ENCODE measurements at places on chromosomes 6 and 20.
A peak's percentile ranks its signal among the peaks of the same experiment; 100 is the strongest.

- DNase-seq = no peak
These were observed 78.6 kb downstream of the EDN3 start for GRCh38 chr20:59378966-59379365.

DNA sequence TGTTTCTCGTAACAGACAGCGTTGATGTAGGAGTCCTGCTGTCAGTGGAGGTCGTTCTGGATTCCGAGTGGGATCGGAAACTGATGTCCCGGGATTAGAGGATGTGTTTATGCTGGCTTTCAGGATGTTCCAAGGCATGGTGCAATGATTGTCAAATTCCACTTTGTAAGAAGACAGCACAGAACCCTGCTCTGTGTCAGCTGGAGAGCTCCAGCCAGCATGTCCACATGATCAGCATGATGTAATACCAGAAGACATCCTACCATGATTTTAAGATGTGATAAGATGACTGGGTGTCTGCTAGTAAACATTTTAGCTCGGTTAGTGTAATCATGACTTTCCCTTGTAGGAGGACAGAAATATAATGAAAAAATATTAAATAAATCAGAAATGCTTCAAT is 20.3 kb downstream of the ENPP1 start:
- DNase-seq = peak; percentile 6

DNA sequence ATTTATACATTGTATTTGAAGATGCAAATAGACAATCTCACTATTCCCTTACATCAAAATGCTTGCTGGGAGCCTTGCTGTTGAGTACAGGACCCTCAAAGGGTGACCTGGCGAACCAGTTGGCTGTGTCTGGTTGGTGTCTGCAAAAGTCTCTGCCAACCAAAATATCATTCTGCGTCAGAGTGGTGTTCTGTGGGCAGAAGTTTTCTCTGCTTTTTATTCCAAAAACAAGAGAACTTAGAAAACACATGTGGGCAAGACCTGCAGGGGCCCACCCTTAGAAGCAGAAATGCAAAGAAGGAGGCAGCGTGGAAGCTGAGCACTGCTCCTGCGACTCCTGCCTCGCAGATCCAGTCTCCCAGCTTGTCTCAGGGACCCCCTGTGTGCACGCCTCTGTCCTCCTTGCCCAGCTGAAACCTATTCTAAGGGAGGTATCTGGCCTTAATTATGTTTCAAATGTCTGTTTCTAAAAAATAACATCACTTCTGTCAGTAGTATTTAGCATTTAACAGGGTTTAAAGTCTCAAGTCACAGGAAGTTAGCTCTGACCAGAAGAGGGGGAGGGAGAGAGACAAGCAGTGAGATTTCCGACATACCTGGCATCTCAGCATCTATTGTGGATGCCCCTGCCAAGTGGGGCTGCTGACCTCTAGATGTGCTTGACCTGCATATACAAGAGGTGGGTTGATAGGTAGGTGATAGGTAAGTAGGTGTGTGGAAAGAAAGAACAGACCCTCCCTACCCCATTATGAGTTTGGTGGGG is 101.3 kb downstream of the SASH1 start:
- DNase-seq = no peak

DNA sequence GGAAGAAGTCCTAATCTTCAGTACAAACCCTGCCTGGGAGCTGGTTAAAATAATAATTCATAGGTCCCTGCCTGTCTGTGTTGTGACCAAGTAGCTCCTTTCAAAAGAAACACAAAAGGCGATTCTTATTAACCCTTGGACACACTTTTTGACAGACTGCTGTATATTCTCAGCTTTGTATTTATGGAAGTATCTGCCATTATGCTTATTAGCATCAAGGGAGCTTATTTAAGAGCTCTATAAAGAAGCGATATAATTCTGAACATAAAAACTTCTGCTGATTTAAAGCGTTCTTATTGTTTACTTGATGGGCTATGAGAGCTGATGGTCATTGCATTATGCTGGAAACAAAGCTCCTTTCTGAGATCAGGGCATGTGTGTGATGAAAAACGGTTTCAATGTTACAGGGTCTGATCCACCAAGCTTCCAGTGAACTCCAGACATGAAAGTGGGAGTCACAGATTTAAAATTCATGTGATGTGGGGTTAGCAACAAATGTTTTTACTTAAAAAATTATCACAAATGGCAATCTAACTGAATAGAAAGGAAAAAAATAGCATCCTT is 181.8 kb upstream of the PDE10A start:
- DNase-seq = no peak

GRCh38 chr6:111267764-111268333 is 180.5 kb downstream of the SLC16A10 start:
- DNase-seq = no peak

- no peak for DNase-seq
These were observed 62.6 kb downstream of the BANF2 start for GRCh38 chr20:17762243-17762872.

DNA sequence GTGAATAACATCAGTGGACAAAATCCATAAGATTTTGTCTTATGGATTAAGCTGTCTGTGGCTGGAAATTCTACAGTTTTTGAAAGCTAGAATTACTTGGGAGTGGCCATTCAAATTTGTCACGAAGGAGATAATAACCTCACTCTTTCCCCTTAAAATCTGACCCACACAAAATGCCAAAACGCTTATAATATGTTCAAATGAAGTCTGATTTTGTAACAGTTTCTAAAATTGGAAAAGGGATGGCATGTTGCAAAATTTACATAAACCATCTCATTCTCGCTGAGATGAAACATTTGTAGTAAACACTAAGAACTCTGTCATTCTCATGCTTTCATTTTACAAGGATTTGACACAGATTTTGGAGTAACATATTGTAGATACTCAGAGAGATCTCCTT is 112.7 kb downstream of the GJA1 start:
- no peak for DNase-seq

- peak; percentile 51 for DNase-seq
These were observed 1.1 kb downstream of the JAG1 start for GRCh38 chr20:10672624-10673127.

GRCh38 chr6:136383268-136383937 is 93.8 kb upstream of the BCLAF1 start:
- DNase-seq = no peak

DNA sequence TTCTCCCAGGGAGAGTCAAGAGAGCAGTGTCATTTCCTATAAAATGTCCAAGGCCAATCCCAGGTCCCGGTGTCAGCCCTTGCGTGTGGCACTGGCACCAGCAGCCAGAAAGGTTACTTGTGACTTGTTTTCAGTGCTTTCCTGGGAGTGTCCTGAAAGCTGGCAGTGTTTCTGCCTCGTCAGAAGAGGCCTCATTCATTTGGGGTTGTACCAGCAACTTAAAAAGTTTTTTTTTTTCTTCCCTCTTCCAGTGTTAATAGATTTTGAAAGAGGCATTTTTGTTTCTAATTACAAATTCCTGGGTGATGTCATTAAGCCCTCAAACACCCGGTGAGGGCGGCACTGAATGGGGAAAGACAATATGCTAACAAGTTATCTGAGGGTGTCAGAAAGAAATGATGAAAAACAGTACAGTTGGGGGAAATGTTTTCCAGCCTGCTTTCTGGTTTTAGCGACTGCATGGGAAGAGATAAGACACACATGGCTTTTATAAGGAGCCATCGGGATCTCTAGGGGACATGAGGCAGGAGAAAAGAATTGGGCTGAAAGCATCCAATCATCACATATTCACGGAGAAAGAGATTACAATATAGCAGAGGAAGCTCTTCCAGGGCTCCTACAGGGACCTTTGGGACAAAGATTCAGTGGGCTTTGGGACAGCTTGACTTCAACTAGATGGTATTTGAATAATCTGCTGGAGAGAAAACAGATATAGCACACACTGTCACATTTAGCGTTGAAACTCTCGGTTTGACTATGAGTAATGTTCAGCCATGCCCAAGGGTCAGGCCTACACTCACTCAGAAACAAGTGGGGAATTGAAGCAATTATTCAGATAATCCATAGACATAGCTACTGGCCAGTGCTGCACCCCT is 153.0 kb downstream of the BCAS1 start:
- DNase-seq = peak; percentile 75

GRCh38 chr6:15773806-15774410 is 111.1 kb upstream of the DTNBP1 start:
- no peak for DNase-seq

- DNase-seq = no peak
These were observed 141.6 kb downstream of the MTHFD1L start for GRCh38 chr6:151007076-151007475.

DNA sequence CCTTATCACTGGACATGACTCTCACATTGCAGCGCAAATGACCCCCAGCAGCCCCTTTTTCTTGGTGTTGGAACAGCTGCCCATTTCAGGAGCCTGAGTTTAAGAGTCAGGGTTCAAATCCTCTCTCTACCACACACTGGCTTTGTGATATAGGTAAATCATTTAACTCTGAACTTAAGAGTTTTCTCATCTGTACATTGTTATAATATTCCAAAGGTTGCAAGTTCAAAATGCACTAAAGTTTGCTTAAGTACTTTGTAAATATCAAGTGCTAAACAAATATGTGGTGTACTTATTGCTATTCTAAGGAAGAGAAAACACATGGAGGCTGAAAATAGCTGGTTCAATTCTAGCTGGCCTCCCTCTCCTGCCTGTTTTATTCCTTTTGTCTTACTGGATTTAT is 39.3 kb upstream of the PBOV1 start:
- DNase-seq = no peak

GRCh38 chr6:132797951-132798868 is at the start of gene SLC18B1:
Gene SLC18B1 (minus strand): TSS chr6:132798637. CDS start chr6:132798456, 181 bp downstream.
- peak; percentile 81 for DNase-seq

- DNase-seq = no peak
These were observed 755.8 kb downstream of the DHX35 start for GRCh38 chr20:39717936-39718335.

DNA sequence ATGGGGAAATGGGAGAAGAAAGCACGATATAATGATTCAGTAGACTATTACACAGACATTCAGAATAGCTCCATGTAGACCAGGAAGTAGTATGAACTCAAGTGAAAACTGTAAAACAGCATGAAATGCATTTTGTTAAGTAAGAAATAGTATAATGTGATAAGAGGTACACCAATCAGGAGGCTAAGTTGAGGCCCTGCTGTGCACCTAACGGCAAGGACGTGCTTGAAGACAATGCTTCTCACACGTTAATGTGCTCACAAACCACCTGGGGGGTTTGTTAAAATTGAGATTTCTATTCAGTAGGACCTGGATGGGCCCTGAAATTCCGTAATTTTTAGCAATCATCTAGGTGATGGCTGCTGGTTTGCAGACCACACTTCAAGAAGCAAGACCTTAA is 178.9 kb upstream of the SULF2 start:
- DNase-seq = no peak

- no peak for DNase-seq
These were observed 30.6 kb downstream of the ZNF311 start for GRCh38 chr6:28974505-28974904.

DNA sequence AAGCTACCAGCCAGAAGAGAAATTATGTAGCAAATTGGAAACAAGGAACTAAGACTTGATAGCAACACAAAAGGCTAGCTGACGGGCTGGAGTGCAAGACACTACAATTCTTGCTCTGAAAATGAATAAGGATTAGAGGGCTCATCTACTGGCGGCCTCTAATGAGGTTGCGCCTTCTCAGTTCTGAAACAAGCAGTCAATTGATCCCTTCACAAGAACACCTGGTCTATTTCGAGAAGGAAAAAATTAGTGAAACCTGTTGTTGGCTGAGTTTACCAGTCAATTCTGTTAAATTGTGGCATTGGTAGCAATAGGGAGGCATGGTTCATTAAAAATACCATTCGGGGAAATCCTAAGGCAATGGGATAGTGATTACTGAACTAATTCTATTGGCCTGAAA is 74.8 kb upstream of the JARID2 start:
- no peak for DNase-seq

All from hematopoietic multipotent progenitor cell treated with erythropoietin and hydrocortisone succinate and interleukin-3 and kit ligand, for 6 days (in vitro differentiated cells).